ENCODE measurements at places on chromosomes 12 and 14.
A peak's percentile ranks its signal among the peaks of the same experiment; 100 is the strongest.

DNA sequence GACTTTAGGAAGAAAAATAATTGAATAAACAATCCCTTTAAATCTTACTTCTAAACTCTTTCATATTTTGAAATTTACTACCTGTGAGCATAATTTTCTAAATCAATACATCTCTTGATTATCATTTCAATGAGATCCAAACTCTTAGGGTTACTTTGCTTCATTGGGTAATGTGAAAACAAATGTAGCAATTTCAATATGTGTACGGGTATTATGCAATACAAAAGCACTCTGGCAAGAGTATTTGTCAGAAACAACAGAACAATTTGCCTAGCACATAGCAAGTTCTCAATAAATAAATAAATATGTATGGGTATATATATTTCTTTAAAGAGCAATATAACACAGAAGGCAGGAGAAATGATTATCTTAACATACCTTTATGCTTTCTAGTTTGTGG lies 77.1 kb downstream of the PLEKHG7 start:
- DNase-seq = no peak

DNA sequence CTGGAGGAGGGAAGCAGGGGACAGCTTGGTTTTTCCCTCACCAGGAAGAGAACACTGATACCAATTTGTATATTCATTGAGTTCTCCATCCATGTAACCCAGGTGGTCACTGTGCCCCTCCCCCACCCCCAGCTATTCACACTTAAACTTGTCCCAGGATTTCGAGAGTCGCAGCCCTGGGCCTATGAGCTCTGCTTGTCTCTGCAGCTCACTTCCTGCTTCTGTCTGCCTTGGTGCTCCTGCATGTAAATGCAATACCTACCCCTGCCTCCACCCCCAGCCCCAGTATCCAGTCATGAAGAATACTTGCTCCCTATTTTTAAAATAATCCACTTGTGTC lies 452.2 kb downstream of the BCL11B start:
- no peak for DNase-seq

DNA sequence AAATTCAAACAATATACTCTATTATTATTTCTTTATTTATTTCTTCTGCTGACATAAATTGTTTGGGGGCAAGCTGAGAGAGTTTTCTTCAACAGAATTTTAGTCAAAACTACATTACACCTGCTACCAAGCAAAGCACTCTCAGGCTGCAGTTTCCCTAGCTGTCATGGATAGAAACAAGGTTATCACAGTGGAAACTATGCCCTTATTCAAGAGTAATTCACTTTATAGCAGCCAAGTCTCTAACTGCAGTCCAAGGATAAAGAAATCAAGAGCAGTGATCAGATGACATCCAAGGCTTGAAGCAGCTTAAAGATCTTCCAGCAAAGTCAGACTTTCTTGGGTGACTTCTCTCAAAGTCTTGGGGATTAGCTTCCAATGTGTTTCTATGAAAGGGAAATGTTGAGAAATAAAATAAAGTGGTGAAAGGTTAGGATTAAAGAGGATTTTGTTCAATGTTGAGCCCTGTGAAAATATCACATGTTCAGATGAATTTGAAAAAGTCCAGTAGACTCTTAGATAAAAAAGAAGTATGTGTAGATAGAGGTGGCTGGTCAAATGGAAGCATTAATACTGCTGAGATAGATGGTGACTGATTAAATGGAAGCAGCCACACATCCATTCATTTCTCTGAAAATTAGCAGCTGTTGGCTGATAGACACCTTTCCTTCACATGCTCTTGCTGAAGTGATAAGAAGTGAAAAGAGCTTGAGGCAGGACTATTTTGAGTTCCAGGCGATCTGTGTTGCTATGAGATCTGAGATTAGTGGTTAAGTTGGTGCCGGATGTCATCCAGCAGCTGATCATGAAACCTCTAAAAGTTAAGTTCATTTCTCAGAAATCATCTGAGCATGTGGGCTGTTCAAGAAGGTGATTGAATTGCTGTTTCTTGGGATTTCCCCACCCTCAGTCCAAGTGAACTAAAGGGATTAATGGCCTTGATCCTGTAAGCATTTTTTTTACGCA lies 257.8 kb upstream of the BTG1 start:
- DNase-seq = no peak

DNA sequence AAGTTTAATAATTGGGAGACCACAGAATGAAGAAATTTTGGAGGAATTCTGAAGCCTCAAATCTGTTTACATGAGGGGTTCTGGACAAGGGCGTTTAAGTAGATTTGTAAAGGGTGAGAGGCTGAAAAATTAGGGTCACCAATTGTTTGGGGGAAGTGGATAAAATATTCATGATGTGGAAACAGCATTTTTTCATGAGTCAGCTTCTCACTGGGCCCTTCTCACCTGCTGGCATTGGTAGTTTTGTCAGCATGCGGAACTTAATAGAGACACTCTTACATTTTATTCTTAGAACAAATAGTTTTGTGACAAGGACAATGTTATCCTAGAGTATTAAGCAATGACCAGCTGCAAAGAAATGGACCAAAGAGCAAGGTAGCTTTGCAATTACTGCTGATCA lies 634.4 kb downstream of the LRFN5 start:
- DNase-seq = no peak

DNA sequence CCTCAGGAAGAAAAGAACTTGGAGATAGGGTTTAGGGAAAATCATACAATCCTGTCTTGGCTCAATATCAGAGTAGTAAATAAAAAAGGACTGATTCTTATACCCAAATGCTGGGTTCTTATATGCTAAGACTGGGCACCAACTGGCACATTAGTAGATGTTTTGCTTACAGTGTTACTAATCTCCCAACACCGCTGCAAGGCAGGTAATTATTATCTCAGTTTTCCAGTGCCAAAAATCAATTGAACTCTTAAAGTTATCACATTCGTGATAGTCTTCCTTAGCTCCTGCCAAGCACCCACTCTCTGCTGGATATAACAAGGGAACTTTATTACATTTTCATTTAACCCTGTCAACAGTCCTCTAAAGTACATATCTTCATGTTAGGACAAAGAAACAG lies 25.0 kb upstream of the HIGD1C start:
- no peak for DNase-seq

- DNase-seq = no peak
These were observed 156.1 kb upstream of the CCND2 start for GRCh38 chr12:4117386-4118016.

DNA sequence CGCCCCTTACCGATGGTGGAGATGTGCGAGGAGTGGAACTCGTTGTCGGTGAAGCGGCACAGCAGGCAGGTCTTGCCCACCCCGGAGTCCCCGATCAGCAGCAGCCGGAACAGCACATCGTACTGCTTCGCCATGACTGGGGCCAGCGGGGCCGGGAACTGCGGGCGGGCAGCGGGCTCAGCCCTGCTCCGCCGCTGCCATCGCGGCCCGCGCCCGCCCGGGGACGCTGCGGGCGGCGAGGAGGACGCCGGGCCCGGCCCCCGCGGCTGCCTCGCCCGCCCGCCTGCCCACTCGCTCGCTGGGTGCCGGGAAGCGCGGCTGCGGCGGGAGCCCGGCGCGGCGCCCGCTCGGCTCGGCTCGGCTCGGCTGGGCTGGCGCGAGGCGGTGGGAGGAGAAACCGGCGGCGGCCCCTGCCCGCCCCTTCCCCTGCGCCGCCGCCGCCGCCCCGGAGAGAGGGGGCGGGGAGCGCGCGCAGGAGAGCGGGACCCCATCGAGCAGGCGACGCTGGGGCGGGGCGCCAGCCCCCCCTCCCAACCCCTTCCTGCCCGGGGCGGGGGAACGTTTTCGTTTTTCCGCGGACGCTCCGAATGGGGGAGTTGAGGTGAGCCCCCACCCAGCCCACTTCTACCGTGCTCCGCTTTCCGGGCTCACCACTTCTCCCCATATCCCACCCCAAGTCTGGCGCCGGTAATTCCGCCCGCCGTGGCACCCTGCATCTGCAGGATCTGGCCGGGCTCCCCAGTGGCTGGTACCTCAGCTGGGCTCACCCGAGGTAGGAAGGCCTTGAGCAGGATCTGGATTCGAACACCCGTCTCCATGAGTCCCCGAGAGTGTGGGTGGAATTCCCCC lies at the start of gene RAB15:
TSS of gene RAB15 (minus strand) at position 394 of the 849 bp plus-strand sequence. CDS start at position 134, 260 bp downstream.
- peak; percentile 25 for DNase-seq

DNA sequence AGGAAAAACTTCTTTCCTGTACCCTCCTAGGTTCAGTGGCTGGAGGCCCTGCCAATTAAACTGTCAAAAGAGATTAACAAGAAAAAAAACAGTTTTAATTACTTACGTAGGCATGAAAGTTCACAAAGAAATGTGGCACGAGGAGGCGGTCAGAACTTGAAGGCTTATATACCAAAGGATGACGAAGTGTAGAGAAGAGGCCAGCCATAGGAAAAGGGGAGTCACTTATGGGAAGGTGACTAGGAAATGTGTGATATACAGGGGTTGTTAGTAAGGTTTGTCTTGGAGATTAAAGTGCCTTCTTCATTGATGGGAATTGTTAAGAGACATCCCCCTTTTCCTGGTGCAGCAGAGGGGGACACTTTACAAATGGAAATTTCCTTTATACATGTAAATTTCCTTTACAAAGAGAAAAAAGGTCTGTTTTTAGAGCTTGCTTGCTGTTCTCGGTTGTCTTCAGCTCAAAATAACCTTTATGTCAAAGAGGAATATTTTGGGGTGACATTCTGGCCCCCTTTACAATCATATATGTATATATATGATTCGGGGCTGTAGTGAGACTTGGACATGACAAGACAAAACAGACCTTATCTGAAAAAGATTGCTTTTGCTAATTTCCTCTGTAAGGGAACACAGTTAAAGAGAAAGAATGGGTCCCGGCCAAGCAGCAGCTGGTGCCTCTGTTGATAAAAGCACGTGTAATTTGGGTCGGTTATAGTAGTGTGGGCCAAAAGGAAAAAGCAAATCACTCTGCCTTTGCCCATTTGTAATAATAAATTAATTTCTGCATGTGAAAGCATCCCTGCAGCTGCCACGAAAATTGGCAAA lies 38.6 kb downstream of the SYNE2 start:
- DNase-seq = no peak

GRCh38 chr12:63450816-63451215 lies 217.5 kb downstream of the DPY19L2 start:
- DNase-seq = no peak

GRCh38 chr12:79344855-79345847 lies 345.6 kb downstream of the PAWR start:
- no peak for DNase-seq

DNA sequence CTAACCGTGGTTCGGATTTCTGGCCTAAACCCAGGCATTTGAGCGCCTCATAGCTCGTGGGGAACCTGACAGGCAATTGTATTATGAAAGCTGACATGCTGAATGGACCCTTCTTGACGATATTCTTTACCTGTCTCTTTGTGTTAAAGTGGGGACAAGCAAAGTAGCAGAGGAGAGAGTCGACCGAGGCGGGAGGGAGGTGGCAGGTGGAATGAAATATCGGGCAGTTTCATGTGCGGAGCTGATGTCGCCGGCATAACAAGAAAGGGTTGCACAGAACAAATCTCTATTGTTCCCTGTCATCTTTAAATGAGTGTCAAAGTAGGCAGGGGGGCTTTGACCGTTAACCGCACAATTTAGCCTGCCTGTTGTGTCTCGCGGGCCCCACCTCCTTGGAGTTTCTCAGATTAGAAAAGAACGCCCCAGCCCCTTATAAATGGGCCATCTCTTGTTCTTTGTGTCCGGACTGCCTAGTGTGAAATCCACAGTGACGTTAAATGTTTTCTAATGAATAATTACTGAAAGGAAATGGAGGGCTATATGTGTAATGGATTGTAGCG lies 11.5 kb downstream of the MYO1H start:
- DNase-seq = no peak

GRCh38 chr14:75282170-75282554 lies 3.5 kb downstream of the FOS start:
- no peak for DNase-seq

GRCh38 chr12:32435921-32436705 lies 36.8 kb downstream of the FGD4 start:
- DNase-seq = no peak

GRCh38 chr14:24177891-24178290 lies 6.0 kb downstream of the REC8 start:
- DNase-seq = no peak

GRCh38 chr12:6770094-6770493 lies 2.2 kb upstream of the LAG3 start:
- DNase-seq = no peak

- no peak for DNase-seq
These were observed 46.3 kb downstream of the PHETA1 start for GRCh38 chr12:111322336-111323250.

GRCh38 chr14:101364503-101365328 lies 196.6 kb upstream of the DIO3 start:
- DNase-seq = no peak

- DNase-seq = no peak
These were observed 5.9 kb downstream of the DGLUCY start for GRCh38 chr14:91119556-91120311.

DNA sequence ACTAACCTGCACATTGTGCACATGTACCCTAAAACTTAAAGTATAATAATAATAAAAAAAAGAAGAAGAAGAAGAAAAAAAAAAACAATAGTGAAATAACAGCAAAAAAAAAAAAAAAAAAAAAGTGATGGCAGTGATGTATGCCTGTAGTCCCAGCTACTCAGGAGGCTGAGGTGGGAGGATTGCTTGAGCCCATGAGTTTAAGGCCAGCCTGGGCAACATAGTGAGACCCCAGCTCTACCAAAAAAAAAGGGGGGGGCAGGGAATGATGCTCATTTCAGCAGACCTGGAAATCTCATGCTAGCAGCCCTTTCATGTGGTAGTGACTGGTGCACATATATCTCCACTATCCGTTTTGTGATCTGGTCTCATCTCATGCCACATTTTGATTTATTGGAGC lies 20.8 kb downstream of the TRAFD1 start:
- no peak for DNase-seq

GRCh38 chr14:35504260-35504659 lies 29.7 kb upstream of the INSM2 start:
- DNase-seq = no peak
